T-helper 2 cell (primary cell): ENCODE measurements at places on chromosomes 13 and 19.

GRCh38 chr13:110629735-110630134 is 14.4 kb downstream of the NAXD start:
- no peak for DNase-seq

DNA sequence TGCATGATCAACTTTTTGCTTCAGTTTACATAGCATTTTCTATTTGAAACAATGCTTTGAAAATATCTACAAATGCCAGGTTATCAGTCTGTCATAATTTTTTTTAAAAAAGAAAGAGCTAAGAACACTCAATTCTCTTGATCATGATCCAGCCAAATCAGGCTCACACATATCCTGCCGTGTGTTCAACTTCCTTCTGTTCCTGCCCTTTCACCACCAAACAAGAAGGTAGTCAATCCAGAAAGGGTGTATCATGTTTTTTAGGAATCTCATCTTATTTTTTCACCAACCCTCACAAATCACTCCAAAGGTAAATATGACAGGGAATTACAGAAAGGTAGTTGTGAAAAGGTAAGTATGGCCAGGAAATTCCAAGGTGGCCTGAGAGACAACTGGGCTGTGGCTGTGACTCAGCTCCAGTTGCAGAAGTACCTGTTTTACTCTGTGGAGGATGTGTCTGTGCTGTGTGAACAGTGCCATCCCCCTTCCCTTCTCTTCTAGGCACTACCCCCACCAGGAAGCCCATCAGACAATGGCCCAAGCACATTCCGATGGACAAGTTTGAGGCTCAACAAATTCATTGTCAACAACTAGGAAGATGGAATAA is 138.8 kb upstream of the GJB6 start:
- no peak for DNase-seq

DNA sequence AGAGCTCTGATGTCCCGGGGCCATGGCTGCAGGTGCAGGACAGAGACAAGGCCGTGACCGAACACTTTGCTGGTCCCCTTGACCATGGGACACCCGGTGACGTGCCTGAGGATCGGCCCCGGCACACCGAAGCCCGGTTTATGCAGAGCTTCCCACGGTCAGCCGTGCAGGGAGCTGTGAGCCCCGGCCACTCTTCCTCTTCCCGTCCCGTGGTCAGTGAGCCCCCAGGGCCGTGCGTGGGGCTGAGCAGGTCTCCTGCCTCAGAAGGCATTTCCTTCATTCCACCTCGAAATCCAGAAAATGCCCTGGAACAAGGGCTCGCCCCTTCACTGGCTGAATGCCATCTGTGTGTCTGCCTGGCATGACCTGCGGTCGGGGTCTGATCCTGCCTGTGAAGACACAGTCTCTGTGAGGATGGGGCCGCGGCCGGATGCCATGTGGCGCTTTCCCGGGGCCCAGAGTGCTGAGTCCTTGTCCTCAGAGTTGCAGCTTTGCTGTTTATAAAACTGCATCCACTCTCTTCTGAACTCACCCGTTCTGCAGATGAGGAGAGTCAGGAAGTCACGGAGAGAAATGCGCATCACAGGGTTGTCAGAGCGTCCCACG is 16.9 kb downstream of the MCF2L start:
- no peak for DNase-seq

DNA sequence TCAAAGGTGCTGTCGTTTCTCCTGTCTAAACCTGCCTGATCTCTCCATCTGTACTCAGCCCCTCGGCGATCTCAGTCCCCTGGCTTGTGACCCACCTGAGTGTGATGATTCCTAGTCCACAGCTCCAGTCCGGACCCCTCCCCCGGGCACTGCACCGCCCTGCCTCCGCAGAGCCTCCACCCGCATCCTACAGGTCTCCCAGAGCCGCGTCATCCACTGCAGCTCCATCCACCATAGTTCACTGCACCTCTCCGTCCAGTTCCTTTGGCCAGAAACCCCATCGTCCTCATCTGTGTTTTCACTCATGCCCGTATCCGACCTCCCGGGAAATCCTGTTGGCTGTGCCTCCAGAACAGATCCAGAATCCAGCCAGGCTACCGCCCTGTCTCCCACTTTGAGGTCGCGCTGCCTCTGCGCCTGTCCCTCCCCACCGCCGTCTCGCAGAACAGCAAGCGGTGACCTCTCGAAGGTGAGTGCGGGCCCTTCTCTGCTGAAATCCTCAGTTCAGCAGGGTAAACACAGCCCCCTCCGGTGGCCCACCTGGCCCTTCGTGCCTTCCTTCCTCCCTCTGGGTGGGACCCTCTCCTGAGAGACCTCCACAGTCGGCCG is 51.9 kb upstream of the MCF2L start:
- DNase-seq, result no peak

- no peak for DNase-seq
Measured at GRCh38 chr13:77118134-77118533, 91.2 kb upstream of the FBXL3 start.

- no peak for DNase-seq
Measured at GRCh38 chr19:46133777-46134241, 9.3 kb upstream of the IGFL3 start.

DNA sequence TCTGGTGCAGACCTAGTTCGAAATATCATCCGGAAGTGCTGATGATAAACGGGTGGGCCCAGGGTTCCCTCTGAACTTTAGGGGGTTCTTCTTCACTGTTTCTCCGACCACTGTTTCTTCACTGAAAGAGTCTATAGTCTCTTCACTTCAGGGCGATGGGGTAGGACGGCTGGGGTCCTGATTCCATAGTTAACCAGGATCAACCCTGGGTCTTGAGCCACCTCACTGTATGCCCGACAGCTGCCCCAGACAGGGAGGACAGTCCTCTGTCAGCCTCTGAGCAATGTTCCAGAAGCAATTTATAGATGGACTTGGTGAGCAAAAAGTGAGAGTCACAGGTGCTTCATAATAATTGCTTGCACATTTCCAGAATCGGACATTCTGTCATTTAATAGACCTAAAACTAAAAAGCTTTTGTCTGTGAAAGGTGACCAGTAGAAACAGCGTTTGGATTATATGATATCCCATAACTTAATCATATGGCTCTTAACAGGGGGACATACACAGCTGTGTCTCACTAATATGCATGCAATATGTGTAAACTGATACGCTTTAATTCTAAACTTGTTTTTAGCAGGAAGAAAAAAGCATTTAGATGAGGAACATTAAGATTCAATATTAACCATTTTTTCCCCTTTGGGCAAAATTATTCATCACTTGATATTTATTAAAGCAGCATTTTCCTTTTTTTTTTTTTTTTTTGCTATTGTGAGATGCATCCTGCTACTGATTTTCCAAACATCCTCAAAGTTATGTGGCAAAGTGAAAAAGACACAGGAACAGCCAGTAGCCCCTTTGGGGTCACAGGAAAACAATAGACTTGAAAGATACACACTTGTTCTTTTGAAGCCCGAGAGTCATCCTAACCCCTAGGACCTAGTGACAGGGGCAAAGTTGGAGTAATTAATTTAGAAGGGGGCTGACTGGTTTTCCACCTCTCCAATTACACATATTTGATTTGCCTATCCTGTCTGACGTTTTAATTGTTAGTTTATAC is 277.0 kb downstream of the ZNF536 start:
- DNase-seq, result no peak

GRCh38 chr13:114243971-114244370 is 9.3 kb downstream of the CDC16 start:
- no peak for DNase-seq

- no peak for DNase-seq
Measured at GRCh38 chr13:109924376-109924775, 138.0 kb upstream of the IRS2 start.

DNA sequence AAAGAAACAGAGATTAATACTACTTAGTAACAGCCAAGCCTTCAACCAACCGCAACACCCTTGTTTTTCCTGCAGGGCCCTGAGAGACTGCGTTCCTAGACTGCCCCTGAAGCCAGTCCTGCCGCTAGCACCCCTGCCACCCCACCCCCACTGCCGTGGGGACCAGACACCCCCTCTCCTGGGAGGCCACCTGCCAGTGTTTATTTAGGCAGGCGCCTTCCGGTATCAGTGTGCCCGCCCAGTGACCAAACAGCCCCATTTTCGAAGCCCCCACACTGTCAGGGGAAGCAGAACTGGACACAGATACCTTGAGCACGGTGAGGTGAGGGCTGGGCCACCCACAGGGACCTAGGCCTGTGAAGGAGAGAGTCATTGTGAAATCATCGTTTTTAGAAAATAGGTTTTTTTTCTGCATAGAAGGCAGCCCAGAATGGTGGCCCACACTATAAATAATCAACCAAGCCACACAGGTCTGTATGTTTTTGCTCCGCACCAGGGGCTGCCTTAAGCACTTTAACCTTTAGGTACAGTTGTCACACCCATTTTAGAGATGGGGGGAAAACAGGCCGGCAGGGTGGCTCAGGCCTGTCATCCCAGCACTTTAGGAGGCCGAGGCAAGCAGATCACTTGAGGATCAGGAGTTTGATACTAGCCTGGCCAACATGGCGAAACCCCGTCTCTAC is 3.5 kb upstream of the TLE5 start:
- DNase-seq, result no peak

DNA sequence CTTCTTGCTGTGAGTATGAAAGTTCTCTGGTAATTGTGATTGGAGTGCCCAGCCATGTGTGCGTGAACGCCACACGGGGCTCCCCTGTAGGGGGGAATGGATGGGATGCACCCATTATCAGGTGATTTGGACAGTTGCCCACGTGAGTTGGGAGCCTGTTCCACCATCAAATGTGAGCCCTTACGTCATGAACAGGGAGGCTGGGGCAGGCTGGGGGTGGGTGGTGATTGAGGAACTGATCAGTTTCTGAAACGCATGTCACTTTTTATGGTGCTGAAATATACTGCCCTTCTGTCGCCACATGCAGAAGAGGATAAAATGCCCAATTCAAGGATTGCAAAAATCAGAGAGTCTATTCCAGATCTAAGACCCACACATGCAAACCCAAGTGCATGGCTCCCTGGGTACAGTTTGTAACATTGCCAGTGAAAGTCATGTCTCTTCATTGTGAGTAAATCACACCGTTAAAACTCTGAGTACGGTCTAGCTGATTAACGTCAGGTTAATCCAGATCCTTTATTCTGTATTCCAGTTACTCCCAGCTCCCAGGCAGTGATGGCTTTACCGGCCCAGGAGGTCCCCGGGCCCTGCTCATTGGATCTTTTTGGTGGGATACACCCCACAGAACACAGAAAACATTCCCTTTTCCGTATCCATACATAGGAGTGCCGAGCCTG is 90.2 kb downstream of the RAB20 start:
- DNase-seq, result no peak

DNA sequence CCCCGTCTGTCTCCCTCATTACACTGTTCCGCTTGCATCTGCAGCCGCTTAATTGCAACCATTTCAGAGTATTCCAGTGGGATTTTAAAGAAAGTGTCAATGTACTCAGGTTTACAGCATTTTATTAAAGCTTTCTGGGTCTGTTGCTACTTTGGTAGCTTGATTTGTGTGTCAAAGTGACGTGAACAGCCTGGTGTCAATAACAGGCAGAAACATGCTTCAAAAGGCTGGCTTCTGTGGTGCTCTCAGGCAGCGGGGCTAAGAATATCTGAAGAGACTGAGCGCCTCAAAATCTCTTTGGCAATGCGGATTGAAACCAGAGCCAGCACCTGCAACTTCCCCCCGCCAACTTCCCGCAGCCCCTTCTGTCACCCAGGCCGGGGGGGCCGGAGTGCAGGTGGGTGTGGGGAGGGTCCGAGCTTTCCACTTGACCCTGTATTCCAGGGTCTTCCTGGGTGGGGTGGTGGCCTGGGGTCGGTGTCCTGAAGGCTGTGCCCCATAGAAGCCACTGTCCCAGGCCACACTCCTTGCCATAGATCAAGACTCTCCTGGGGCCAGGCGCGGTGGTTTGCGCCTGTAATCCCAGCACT is 81.2 kb downstream of the KDM4B start:
- no peak for DNase-seq

- DNase-seq, result no peak
Measured at GRCh38 chr19:5281588-5281987, 59.0 kb downstream of the PTPRS start.

GRCh38 chr19:35898499-35898809 is 1.9 kb downstream of the NFKBID start:
- no peak for DNase-seq

DNA sequence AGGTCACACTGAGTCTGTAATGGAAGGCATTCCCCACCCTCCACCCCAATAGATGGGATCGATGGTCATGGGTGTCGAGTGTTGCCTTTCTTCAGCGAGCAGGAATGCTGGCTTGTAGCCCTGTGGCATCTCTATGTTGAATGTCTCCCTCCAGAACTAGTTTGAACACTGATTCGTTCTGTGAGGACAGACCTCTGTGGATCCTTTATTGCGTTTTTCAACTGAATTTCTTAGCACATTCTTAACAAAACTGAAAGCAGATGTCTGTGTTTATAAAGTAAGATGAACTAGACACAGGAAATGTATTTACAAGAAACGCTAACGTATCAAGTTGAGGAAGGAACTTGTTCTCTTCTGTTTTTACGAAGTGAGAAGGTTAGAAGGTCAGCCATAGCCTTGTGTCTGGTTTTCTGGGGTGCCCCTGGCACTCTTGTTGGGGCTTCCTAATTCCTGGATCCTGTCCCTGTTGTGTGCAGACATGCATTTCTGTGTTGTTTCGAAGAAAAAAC is 36.8 kb upstream of the TM9SF2 start:
- DNase-seq, result no peak

GRCh38 chr19:45250832-45251451 is at the start of gene MARK4:
MARK4 (plus strand) TSS chr19:45251271; CDS start chr19:45251589, 318 bp downstream.
- peak; percentile 76 for DNase-seq

DNA sequence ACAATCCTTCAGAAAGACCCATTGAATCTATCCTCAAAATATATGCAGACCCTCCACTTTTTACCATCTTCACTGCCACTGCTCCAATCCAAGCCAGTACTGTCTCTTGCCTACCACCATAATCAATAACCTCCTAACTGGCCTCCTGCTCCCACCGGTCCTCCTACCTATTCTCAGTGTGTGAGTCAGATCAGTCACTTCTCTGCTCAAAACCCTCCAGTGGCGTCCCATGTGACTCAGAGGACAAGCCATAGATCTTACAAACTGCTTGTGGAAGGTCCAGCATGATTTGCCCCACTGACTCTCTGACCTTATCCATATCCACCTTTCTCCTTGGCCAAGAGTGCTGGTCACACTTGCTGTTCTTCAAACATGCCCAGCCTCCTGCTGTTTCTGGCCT is 23.4 kb upstream of the MBNL2 start:
- DNase-seq, result no peak

- no peak for DNase-seq
Measured at GRCh38 chr13:38686577-38687245, at the start of gene FREM2. FREM2 (plus strand) TSS chr13:38687077; CDS start chr13:38687345, 268 bp downstream.

DNA sequence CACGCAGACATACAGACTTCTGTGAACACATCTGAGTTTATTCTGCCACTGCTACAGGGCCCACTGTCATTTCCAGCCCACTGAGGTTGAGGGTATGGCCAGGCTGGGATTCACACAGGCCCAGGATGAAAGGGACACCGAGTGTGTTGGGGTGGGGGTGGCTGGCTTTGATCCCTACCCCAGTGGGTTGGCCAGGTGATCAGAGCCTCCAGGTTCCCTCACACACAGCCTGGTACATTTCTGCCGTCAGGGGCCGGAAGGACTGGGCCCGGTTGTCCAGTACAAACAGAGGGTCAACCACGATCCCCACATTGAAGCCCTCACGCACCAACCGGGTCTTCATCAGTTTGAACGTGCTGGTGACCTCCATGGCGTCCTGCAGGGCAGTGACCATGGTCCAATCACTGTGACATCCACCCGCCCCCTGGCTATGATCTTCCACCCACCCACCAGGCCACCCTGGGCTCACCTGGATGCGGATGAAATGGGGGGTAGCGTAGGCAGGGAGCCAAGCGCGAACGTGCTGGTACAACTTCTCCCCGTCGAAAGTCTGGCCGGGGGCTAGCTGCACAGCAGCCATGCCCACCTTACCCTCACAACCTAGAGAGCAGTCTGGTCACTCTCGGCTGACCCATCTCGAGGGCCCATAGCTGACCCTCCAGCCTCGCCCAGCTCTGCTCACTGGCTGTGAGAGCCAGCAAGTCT is 13.3 kb downstream of the SLC27A5 start:
- DNase-seq, result no peak
